ENCODE measurements at places on chromosomes 6 and 20. TPM values are rescaled to one million over a fixed set of nuclear protein-coding genes. Genes with fewer than 3 reads are reported as not detected.

Gene CCN6
- total RNA-seq, result 0.24 TPM

- DNase-seq, result no peak
These were observed 115.7 kb downstream of the B3GAT2 start for GRCh38 chr6:70841112-70841511.

- DNase-seq, result no peak
These were observed 32.1 kb downstream of the TGM2 start for GRCh38 chr20:38132910-38133501.

- peak; percentile 27 for DNase-seq
These were observed 30.3 kb upstream of the AFDN start for GRCh38 chr6:167796192-167796981.
